ENCODE measurements at places on chromosomes 6 and 20.

DNA sequence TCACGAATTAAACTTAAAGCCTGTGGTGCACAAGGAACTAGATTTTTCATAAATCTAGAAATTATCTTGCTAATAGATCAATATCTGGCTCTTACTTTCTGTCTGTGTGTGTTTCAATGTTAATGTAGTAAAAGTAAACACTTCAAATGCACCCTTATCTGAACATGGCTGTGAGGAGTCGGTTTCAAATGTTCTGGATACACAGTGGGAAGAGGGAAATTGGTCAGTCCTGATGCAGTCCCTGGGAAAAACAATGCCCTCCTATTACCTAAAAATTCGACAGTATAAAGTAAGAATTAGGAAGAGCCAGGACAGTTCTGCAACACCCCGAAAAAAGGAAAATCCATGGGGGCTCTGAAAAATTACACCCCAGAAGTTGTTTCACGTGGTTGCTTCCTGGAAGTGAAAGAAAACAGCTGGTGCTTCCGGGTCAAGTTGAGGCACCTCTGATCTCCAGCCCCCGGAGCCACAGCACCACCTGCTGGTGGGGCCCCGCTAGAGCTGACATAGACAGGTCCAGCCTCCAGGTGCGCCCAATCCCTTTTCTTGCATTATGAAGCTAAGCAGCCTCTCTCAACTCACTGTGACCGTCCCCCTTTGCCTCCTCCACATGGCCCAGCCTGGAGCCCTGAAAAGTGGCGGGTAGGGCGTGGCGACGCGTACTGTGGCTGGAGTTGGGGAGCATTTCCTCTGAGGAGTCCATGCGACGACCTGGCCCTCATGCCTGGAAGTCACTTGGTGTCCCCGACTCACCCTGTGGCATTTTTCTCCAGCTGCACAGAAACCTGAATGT, 8.3 kb downstream of the SEMG2 start:
- no peak for DNase-seq

DNA sequence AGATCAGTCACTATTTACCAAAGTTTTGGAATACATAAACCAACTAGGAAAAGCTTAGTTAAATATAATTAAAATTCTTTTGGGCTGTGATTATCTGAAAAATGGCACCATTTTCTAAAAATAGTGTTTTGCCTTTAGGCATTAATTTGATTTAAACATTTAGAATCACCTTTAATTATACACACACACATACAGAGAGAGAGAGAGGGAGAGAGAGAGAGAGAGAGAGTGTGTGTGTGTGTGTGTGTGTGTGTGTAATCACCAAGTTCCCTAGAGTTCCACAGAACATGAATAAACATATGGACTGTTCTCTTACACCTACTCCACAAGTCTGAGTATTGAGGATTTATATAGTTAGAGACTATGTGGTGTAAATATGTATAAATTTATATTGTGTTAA, 141.2 kb upstream of the ATXN1 start:
- DNase-seq: no peak

DNA sequence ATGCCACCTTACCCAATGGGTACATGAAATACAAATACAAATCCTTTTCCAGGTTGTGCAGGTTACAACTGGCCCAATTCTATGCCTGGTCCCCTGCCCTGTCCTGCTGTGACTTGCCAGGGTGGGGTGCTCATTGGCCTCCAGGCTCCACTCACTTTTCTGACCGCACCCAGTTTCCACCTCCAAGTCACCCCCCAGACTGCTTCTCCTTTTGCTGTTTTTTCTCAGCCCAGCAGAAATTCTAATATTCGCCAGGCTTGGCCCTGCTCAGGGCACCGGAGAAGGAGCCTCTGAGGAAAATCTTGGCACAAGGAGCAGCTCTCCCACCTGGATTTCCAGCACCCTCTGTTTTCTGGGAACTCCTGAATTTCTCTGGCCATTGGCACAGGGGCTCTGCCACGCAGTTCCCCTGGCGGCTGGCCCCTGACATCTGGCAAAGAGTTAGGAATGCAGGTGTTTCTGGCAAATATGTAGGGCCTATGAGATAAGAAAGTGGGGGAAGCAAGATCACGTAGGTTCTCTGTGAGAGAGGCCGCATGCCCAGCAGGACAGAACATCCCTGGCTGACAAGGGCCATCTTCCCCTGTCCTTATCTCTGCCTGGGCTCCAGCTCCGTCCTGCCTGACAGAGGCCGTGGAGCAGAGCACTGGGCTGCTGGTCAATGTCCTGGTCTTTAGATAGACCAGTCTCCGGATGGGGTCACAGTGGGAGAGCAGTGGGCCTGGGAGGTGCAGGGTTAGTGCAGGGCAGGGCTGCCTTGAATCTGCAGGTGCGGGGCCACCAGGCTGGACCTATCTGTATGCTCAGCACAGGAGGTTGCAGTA, 2.9 kb upstream of the RAET1E start:
- DNase-seq: no peak

- DNase-seq: no peak
Measured at GRCh38 chr20:34185766-34186620, 55.2 kb upstream of the ASIP start.
